NCI-H69 (cell line): ENCODE measurements at places on chromosomes 4 and X.

- DNase-seq: no peak
These were observed 93.1 kb upstream of the LNX1 start for GRCh38 chr4:53684136-53685130.

GRCh38 chr4:57943682-57944081 lies 833.5 kb upstream of the IGFBP7 start:
- no peak for DNase-seq

GRCh38 chr4:39626261-39626660 lies 12.4 kb downstream of the SMIM14 start:
- no peak for DNase-seq

DNA sequence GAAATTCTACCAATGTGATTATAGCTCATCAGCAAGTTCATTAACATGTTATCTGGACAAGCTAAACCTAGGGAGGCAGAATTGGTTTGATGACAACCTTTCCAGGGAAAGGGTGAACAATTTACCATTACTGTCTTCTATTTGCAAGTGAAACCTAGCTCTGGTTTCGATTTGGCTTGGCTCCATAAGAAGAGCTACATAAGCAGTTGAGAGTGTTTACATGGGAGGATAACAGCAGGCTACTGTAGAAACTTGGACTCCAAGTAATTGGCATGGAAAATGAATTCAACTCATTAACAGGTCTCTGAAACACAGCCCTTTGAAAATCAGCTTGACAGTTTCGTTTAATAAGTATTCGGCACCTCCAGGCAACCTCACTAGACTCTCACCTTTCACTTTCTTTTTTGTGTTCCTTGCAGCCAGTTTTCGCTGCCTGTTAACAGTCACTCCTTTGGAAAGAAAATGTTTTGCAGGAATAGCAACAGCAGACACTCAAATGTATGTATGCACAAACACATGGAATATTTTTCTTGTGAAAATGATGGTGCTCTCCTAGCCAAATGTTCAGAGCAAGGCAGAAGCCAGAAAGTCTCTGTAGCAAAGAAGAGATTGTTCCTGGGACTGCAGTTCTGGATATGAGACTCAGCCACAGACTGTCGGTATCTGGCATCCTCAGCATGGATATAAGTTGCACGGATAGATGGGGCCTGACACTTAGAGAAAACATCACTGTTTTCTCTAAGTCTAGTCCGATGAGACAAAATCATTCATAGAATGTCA lies 27.5 kb downstream of the POU3F4 start:
- DNase-seq: peak; percentile 62

DNA sequence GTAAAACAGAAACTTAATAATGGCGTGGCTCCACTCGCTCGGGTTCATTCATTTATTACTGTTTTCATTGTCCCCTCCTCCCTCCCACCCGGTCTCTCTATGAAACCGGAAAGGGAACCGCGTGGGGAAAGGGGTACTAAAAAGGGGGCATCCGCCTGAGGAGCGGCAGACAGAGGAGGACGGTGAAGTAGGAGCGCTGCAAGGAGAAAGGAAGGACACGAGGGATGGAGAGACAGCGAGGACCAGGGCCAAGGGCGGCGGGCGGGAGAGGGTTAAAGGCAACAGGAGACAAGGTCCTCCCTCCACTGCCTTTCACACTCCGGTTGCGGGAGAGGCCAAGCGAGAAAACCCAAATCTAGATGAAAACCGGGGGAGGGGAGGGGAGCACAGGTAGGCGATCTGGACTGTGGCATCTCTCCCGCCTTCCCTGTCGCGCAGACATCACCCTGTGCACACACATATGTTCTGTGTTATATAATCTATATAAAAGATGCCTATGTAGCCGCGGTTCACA lies 829 bp downstream of the ELOVL6 start:
- DNase-seq: peak; percentile 70

DNA sequence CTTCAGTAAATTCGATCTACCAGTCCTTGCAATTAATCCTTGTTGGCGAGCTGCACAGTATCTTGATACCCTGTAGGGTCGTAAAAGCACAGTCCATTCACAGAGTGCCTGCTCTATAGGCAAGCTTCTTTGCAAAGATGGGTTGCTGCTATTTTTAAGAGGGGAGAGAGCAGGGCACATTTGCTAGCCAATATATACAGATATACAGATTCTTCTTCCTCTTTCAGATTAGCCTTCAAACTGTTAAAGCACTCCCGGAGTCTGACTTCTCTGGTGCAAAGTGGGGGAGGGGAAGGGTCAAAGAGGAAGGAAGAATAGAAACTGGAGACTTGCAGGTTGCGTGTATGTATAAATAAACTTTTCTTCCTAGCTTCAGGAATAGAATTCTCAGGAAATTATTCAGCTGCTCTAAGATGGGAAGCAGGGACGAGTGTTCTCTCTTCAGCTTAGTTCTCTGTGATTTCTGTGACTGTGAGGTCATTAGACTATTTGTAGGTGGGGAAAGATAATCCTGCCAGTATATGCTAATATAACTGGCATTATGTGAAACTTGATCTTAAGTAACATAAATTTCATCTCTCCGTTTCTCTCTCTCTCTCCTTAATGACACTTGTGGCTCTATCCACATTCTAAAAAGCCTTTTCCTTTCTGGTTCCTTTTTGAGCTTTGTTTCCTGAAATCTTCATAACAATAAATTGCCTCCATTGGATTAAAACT lies at the start of gene CYSLTR1:
Gene CYSLTR1, minus strand, starts transcription at position 242 of the 717 bp plus-strand sequence. CDS start 53,865 bp downstream, outside the sequence.
- DNase-seq: no peak

DNA sequence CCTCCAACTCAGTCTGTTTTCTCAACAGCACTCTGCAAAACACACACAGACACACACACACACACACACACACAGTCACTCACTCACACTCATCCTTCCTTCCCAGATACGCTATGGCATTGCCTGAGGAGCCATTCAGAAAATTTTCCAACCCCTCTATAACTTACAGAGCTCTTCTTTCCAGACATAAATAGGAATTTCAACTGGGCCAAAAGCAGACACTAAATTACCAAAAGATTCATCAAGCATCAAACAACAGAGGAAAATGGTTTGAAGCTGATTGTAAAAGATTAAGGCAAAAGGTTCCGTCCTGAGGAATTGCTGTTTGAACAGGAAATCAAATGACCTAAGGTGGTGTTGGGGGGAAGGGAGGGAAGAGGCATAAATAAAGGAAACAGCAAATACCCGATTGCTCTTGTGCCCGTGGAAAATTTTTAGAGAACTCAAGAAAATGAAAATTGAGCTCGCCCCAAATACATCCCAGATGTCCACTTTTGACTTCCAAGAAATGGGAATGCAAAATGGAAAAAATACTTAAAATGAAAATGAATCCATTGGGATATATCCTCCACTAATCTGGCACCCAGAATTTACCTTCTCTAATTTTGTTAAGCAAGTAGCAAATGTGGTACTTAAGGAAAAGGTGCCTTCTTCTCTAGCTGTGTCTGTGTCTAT lies 183.6 kb downstream of the QDPR start:
- no peak for DNase-seq

DNA sequence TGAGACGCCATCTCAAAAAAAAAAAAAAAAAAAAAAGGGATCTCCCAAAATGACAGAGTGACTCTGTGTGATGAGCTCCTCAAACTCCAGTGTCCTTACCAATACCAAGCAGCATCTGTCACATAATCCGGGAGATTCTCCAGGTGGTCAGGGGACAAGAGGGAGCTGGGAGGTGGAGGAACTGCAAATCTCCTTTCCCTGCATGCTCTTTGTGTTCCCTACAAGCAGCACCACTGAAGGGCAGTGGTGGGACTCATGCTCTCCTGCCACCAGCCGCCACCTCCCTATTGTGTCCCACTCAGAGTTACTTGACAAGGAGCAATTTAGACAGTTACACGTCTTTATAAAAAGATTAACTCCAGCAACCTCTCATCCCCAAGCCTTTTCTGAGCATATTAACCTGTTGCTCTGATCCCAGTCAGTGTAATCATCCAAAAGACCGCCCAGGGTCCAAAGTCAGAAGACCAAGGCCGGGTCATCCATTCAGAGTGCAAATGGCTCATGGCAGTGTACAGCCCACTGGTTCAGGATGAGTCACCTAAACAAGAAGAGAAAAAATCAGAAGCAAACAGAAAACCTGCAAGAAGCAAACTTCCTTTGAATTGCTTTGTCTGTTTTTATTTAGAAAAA lies 23.6 kb downstream of the MGST2 start:
- DNase-seq: no peak

DNA sequence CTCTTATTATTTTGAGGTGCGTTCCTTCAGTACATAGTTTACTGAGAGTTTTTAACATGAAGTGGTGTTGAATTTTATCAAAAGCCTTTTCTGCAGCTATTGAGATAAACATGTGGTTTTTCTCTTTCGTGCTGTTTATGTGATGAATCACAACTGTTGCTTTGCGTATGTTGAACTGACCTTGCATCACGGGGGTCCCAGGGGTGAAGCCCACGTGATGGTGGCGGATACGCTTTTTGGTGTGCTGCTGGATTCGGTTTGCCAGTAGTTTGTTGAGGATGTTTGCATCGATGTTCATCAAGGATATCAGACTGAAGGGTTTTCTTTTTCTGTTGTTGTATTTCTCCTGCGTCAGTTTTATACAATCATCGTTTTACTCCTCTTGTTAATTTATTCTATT lies 4.6 kb upstream of the H2BW1 start:
- DNase-seq: no peak

- DNase-seq: no peak
These were observed 8.2 kb upstream of the ZRSR2 start for GRCh38 chrX:15781961-15782699.

DNA sequence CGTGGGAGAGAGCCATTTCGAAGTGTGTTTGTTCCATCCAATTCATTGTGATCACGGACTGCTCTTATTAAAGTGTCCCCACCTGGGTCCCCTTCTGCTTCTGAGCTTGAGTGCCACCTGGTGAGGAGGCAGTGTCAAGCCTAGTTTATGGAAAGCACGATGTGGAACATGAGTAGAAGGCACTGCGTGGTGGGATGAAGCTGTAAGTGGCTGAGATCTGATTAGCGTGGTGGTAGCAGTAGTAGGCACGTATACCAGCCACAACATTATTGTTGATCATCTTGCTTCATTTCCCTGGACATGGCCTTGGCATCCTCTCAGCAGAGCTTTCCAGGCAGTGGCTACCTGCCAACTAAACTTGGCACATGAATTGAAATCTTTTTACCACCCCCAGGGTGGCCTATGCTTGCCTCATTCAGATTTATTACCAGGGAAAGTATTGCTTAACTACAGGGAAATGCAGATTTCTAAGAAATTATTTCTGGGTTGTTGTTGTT lies 46.4 kb downstream of the GPAT3 start:
- peak; percentile 67 for DNase-seq

DNA sequence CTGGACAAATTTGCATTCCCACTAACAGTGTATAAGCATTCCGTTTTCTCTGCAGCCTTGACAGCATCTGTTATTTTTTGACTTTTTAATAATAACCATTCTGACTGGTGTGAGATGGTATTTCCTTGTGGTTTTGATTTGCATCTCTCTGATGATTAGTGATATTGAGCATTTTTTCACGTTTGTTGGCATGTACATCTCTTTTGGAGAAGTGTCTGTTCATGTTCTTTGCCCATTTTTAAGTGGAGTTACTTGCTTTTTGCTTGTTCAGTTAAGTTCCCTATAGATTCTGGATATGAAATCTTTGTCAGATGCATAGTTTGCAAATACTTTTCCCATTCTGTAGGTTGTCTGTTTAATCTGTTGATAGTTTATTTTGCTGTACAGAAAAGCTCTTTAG lies 68.8 kb downstream of the ADAMTS3 start:
- no peak for DNase-seq

GRCh38 chr4:187613089-187613839 lies 382.3 kb upstream of the ZFP42 start:
- DNase-seq: no peak

GRCh38 chr4:16750882-16751642 lies 147.4 kb downstream of the LDB2 start:
- no peak for DNase-seq

- peak; percentile 2 for DNase-seq
These were observed 340.5 kb downstream of the GALNTL6 start for GRCh38 chr4:172153719-172154118.

- peak; percentile 65 for DNase-seq
These were observed 3.4 kb downstream of the SEPTIN11 start for GRCh38 chr4:76952656-76953582.

GRCh38 chr4:7196736-7197135 lies 4.4 kb downstream of the SORCS2 start:
- no peak for DNase-seq

- DNase-seq: peak; percentile 51
These were observed 8.9 kb upstream of the GSX2 start for GRCh38 chr4:54090804-54091623.

DNA sequence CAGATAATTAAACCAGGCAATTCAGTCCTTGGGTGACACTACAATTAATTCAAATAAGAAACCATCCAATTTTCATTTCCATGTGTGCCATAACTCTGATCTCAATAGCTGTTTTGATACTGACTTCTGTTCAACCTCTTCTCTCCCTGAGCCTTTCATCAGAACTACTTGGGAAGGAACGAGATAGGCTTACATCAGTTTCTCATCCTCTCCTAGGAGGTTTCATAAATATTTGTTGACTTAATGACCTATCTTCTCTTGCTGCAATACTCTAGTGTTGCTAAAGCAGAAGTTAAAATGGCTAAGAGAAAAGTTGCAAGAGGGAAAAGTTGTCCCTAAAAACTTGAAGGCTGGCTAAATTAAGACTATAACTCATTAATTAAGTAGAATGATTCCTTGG lies 41.8 kb downstream of the PRKG2 start:
- no peak for DNase-seq

DNA sequence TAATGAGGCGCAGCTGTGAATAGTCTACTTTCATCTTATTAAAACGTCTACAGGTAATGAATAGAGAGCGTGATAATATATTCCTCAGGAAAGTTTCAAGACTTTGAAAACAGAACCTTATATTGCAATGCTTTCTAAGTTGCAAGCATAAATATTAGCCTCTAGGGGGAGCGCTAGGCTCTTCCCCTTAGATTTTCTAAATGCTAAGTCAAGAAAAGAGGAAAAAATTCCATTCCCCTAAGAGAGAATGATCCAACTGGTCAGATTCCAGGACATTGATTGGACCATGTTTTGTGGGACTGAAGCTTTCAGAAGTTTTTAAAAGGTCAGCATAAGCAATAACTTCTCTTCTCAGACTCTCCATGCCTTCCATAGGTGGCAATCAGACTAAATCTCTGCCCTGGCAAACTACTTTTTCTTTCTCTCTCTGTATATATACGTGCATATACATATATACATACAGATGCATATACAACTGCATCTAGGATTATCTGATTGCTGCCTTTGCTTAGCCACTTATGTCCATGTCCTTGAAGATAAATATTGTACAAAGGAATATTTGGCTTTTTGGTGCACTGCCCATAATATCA lies 492.9 kb downstream of the INPP4B start:
- peak; percentile 59 for DNase-seq

DNA sequence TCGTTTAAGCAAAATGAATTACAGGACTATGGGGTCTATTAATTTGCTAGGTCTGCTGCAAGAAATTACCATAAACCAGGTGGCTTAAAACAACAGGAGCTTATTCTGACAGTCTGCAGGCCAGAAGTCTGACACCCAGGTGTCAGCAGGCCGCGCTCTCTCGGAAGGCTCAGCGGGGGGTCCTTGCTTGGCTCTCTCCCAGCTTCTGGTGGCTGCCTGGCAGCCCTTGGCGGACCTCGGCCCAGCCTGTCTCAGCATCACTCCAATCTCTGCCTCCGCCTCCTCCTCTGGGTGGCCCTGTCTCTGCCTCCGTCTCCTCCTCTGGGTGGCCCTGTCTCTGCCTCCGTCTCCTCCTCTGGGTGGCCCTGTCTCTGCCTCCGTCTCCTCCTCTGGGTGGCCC lies 580.5 kb upstream of the FAT1 start:
- peak; percentile 36 for DNase-seq

- peak; percentile 68 for DNase-seq
These were observed 15.0 kb upstream of the CT47A1 start for GRCh38 chrX:121000589-121000988.
